ENCODE measurements at places on chromosomes 7 and 10.

DNA sequence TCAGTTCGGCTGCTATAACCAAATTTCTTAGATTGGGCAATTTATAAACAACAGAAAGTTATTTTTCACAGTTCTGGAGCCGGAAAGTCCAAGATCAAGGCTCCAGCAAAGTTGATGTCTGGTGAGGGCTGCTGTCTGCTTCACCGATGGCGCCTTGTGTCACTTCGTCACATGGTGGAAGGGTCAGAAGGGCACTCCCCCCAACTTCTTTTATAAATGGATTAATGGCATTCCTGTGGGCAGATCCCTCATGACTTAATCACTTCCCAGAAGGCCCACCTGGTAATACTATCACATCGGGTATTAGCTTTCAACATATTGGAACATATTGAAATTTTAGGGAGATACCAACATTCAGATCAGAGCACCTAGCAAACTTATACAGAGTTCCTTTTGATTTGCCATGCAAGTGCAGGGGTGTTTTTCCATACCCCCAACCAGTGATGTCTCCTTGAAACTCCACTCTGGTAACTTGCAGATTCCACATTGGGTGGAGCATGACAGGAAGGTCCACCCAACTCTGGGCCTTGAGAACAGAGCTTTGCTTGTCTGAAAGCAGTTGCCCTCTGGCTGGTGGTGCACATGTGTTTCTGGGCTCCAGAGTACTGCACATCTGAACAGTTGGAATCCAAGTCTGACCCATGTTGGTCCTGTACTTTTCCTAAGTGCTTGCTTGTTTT is 85.1 kb upstream of the KMT2E start:
- no peak for DNase-seq

DNA sequence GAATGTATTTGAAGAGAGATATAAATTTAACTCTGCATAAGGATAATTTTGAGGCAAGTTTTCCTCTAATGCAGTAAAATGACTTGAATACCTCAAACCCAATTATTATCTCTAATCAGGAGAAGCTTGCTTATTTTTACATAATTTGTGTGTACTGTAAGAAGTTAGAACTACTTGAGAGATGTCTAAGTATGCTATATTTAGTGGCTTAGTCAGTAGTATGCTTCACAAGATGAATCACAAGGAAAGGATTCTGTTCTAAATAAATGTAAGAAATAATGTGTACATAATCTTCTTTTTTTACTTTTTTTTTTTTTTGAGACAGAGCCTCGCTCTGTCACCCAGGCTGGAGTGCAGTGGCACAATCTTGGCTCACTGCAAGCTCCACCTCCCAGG is 13.7 kb downstream of the PHTF2 start:
- DNase-seq, result peak; percentile 32

GRCh38 chr10:75403939-75404814 is 2.6 kb upstream of the ZNF503 start:
- DNase-seq, result no peak

DNA sequence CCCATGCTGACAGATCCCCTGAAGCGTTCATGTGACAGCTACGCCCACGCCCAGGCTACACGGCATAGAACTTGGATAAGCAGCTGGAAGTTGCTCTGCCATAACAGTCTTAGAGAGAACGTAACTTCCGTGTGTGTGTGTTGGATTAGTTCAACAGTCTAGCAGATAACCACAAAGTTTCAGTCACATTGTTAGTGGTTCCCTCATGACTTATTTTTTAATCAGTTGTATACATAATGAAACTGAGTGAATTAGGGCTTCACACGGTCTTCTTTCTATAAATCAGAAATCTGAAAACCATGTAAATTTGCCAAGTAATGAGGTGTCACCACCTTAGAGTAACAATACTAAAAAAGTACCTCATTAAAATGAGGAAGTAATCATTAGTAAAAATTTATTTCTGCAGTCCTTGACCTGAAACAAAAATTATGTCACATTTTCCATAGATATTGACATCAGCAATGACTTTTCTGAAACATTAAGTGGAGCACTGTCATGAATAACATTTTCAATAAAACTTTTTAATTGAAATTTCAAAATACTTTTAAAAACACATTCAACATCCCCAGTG is 21.7 kb upstream of the MACC1 start:
- no peak for DNase-seq

DNA sequence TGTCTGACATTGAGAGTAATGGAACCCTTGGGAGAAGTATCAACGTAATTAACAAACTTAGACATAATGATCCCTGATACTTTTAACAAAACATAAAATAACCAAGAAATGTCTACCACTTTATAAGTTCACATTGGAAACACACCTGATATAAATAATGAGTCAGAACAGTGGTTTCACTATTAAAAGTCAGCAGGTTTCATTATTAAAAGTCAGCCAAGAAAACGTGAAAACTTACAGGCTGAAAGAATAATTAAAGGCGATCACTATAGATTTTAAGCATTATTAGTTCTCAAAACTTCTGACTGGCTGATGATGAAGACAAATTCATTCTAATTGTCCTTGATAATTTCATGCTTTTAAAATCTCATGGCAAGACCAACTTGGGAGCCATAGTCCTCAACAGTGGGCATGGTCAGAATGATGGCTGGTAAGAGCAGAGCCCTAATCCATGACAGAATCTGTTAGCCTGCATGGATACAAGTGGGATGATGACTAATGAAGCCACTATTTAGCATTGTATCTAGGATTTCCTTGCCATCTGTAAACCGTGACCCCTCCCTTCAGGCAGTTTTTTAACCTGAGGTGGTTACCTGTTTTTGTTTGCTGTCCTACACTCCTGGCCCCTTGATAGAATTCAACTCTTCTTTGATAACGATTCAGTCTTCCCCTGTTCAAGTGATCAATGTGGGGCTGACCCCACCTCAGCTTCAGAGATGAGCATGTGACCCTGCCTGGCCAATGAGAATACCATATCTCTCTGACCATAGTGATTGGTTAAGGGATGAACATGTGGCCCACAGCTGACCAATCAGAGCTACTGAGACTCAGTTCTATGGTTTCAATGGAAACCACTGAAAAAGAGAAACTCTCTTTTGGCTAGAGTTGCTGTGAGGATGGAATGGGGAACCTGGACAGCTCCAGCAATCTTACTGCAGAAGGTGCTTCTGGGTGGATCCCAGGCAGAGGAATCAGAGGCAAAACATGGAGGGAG is 151.0 kb downstream of the PLPP4 start:
- DNase-seq, result no peak

- no peak for DNase-seq
Measured at GRCh38 chr7:99624484-99624883, 7.7 kb downstream of the ZSCAN25 start.

- no peak for DNase-seq
Measured at GRCh38 chr10:29022513-29022912, 266.4 kb upstream of the LYZL1 start.

GRCh38 chr10:30491204-30491915 is 57.4 kb downstream of the MAP3K8 start:
- no peak for DNase-seq

DNA sequence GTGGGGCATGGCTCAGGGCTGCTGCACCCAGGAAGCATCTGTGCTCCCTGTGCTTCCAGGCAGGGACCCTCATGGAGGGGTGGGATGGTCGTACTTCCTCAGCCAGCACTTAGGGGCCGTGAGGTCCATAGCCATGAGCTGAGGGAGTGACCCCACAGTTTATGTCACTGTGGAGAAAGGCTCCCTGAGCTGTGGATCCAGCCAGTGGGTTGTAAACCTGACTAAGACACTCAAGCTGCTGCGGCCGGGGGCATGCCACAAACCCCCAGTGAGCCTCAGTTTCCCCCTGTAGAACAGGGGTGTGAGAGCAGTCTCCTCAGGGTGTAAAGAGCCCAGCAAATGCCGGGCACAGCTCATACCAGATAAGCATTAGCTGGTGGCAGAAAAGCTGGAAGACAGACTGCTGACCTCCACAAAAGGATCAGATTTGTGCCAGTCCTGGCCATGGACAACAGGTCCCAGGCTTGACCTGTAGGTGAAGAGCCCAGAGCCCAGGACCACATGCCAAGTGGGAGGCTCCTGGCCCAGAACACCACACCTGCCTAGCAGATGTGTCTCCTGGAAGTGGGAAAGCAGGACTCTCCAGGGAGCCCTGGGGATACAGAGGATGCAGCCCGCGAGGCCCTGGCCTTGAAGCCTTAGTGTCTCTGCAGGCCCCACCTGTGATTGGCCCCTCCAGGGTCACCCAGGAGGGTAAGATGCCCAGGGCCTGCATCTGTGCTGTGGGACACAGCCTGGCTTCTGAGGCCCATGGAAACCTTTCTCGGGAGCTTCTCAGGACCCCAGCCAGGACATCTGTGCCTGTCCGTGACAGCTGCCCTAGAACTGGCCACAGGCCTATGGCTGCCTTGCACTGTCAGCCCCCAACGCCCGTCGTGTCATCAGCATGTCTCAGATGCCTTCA is 78.1 kb upstream of the RET start:
- no peak for DNase-seq

GRCh38 chr7:15397159-15397550 is 164.7 kb downstream of the AGMO start:
- DNase-seq, result no peak

DNA sequence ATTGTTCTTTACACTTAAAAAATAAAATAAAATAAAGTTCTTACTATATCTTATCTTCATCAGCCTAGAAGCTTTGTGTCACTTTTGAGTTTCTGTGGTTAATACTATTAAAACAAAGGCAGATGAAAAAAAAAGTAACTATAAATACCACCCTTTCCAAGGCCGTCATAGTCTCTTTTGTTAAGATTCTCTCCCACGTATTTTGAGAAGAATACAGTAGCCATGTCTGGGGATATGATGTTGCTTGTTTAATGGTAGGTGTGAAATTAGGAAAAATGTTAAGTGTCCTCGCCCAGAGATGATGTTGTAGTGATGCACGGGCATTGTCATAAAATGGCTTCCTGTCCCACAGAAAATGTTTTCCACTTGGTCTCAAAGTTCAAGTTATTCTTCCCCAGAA is 223.9 kb downstream of the NEBL start:
- DNase-seq, result no peak

DNA sequence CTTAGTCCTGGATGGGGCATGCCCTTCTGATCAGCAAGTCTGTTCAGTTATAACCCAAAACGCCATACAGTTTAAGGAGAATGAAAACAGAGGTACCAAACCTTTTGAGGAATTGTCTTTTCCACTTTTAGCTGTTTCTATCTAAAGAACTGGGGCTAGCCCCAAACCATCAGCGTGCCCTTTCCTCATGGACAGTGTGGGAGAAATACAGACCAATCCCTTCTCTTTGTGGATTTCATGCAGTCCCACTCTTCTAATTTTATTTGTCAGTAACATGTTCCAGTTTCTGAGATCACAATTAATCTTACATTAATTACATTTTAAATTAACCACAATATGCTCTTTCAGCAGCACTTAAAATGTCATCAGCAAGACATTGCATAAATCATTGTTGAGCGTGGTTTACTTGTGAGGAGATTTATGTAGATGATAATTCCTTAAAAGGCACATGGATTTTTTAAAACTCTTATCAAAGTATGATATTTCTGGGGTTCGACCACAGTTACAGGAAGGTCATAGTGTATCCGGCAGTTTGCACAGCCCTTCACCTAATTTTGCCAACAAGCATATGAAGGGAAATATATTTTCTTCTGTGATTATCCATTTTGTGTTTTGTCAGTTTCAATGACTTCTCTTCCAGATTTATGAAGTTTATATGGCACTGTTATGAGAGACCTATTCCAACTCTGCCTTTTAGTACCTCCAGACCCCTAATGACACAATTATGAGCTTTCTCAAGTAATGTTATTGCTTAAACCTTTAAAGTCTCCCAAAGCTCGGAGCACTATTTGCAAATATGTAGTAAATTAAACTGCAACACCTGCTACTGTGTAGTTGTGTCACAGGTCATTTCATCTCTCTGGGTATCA is 868.4 kb upstream of the C7orf33 start:
- DNase-seq, result no peak

DNA sequence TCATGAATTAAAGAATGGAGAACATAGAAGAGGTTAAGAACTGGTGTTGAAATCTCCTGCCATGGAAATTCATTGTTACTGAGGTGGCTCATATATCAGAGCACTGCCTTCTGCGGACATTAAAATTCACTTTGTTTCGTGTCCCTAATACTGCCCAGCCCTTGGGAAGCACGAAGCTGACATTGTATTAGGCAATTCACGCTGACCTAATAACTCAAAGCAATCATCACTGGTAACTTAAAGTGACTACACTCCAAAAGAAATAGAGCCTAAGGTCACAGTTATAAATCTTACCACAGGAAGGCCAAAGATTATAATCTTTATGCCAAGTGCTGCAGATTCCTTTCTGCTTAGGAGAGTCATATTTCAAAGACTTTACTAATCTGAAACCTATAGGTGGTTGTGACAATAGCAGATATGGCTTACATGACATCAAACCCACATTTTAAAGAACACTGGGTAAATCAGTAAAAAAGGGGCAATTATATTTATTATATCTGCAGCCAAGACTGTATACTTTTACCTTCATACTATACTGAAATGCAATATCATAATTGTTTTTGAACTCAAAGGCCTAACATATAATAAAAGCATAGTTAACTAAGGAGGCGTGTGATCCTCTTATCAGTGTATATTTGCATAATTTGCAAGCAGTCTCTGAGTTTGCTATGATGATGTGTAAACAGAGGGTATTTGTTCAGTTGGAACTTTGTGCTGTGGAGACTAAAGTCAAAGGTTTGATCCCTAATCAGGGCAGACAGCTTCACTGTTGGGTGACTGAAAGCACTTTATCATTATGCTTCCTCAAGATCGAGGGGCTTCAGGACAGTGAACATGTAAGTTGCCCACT is 51.9 kb upstream of the CAPZA2 start:
- no peak for DNase-seq

DNA sequence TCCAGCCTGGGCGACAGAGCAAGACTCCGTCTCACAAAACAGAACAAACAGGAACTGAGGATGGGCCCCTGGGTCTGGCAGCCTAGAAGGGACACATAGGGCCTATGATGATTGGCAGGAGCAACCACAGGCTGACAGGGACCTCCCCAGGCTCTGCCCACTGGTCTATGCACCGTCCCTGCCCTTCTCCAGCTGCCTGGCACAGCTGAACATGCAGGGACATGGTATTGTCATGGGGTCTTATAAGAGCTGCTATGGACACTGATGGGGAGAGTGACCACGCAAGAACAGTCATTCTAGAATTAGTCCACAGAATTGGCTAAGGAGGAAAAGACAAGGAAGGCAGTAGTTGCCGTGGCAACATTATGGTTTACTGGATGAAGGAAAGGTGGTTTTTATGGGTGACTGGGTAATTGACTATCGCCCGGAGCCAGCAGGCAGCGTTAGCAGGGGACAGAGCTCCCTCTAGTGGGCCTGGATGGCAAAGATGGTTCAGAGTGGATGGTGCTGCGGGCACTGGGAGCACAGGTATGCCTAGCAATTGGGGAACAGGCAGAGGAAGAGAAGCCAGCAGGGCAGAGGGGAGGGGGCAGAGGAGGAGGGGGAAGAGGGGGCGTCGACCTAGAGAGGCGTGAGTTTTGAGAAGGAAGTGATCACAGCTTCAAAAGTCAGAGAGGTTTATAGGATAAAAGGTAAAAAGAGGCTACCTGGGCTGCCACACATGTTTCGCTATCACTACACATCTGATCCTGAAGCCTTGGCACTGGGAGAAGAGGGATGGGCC is 7.8 kb upstream of the TRIM56 start:
- peak; percentile 78 for DNase-seq

GRCh38 chr7:157704365-157704764 is 367.6 kb downstream of the DNAJB6 start:
- no peak for DNase-seq

Data from SW 1271 (cell line).